ENCODE measurements at places on chromosomes 6 and 20.
A peak's percentile ranks its signal among the peaks of the same experiment; 100 is the strongest.

GRCh38 chr6:163414117-163414945 lies at the start of gene QKI:
Gene QKI, plus strand, starts transcription at chr6:163414718. Its CDS starts 476 bp downstream, at chr6:163415194.
- no peak for DNase-seq

GRCh38 chr6:11198663-11199603 lies 33.5 kb downstream of the NEDD9 start:
- no peak for DNase-seq

- DNase-seq: no peak
Measured at GRCh38 chr20:2163312-2163711, 61.7 kb downstream of the STK35 start.

DNA sequence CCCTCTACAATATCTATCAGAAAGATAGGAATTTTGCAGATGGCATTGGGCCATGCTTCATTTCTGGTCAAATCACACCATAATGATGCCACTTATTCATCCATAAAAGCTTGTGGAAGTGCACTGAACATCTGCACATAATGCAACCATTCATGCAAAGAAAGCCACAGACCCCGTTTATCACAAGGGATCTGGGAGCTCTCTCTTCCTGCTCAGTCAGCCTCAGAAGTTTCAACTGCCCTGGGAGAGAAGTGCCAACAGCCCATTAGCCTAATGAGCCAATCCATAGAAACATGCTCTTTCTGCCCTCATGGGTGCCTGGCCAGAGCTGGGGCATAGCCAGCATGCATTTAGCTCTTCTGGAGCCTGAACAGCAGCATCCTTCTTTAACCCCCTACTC lies 85.8 kb downstream of the SLC35F1 start:
- no peak for DNase-seq

DNA sequence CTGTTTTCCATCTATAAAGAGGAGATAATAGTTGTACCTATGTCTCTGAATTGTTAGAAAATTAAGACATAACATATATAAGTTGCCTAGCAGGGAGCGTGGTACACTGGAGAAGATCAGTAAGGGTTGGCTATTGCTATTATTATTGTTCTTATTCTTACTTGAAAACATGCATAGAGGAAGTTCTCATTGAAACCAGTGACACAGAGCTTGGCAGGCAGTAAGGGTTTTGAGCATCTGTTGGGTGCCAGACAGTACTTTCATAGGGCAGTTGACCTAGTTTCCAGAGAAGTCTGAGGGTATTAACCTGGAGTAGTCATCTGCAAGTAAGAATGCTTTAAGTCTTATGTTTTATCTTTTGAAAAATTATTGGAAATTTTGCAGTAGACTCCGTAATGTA lies 13.3 kb upstream of the SGK1 start:
- DNase-seq: no peak

DNA sequence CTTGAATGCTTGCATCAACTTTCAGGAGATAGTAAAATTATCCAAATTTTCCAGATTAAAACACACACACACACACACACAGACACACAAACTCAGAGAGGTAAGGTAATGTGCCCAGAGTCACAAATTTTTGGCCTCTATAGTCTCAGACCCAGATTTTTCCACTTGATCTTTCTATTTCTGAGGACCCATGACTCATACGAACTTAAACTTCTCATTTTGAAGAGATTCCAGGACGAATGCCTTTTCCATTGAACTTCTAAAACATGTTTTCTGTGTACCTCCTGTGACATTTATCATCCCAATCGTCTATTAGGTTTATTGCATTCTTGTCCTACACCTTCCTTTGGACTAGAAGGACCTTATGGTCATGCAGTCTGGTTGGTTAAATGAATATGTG lies 172.9 kb upstream of the COL21A1 start:
- DNase-seq: no peak

GRCh38 chr6:148479497-148479896 lies 136.9 kb downstream of the SASH1 start:
- DNase-seq: no peak

GRCh38 chr6:101011186-101011585 lies 130.1 kb upstream of the ASCC3 start:
- peak; percentile 46 for DNase-seq

DNA sequence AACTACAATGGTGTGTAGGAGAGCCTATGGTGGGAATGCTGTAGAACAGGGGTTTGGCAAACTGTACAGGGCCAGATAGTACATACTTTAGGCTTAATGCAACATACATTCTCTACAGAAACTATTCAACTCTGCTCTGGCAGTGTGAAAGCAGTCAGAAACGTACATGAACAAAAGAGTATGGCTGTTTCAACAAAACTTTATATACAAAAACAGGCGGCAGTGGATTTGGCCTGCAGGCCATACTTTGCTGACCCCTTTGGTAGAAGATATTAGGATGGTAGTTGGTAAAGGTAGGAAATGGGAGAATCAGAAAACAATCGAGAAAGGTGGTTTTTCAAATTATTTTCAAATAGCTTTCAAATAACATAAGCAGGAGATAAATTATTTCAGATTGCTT lies 24.8 kb downstream of the FUCA2 start:
- DNase-seq: no peak

DNA sequence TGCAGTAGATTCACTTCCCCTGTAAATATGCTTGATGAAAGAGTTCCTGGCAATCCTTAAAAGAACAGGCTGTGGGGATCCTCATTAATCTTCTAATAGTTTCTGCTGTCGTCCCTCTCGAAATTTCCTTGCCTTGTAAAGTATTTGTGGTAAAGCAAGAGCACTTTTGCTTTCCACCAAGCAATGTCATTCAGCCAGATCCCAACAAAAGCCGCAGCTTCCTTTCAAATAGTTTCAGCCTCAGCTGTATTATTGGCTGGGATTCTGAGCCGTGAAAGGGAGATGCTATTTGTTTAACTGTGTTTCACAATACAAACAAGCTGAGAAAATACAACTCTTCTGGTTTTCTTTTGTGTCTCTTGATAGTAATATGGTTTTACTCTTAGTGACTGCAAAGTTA lies 48.9 kb upstream of the EPHA7 start:
- no peak for DNase-seq

DNA sequence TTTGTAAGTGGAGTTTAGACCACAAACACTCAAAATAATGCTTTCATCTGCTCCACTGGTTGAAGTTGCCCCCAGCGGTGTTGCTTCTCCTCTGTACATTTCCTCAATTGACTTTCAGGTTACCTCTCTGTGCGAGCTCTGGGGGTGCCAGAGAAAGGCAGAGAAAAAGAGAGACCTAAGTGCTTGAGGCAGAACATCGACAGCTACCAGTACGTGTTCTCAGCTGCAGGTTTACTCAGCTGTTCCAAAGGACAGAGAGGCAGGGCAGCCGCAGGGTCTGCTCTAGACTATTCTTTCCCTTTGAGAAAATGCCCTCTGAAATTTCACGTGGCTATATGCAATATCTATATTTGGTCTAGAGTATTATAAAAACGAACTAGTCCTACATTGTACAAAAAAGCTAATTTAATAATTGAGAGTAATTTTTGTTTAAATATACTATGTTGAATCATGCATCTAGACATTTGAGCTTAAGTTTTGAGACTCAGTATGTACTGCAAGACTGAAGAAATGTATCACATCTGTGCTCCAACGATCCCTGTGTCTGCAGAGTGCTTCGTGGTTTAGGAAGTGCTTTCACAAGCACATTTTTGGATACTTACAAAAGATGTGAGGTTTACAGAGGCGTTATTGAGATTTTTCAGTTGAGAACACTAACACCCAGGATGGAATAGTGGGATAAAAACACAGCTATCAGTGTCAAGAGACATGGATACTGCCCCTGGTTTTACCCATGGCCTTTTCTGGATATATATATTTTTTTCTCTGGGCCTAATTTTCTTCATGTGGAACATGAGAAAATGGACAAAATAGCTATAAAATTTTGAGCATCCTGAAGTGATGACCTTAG lies 453.6 kb upstream of the FLRT3 start:
- no peak for DNase-seq

DNA sequence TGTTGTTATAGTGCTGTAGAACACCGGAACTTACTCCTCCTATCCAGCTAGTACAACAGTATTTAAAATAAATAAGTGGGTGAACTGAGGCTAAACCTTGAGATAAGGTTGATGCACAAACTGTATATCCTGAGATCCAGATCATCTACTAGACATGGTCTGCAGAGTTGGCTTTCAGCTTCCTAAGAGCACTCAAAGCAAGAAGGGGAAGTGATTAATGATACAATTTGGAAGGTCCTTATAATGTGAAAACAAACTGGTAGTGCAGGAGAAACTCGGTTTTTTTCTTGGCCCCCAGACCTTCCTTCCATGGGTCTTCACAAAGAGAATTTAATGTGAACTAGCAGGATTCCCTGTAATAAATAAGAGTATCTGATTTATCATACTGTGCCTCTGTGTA lies 27.4 kb upstream of the RREB1 start:
- no peak for DNase-seq

DNA sequence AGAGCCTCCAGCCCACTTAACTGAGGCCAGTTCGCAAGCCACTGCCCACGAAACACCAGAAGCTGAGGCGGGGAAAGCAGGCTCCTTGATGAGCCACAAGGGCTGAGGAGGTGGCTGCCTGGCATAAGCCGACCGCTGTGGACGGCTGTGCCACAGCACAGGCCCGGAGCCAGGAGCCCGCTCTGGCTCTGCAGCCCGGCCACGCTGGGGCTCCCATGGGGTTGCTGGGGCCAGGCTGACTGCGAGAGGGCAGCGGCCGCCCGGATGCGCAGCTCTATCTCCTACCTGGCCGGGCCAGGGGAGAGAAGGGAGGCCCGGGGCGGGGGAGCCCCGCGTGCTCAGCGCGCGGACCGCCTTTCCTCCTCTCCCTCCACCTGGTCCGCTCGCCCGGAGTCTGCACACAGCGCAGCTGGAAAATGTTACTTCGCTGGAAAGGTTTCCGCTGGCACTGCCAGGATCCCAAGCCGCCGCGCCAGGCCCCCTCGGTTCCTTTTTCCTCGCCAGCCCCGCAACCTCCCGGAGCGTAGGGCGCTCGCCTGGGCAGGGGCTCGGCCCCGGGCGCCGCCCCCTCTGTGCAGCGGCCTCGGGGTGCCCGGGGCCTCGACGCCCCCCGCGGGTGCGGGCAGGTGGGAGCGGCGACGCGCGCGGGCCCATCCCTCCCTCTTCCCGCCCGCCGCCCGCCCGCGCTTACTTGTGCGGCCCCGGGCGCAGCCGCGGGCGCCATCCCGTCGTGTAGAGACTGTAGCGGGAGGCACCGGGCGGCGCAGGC lies 657 bp downstream of the EMILIN3 start:
- DNase-seq: no peak

- no peak for DNase-seq
Measured at GRCh38 chr6:26232940-26233648, 131.9 kb upstream of the BTN3A2 start.

DNA sequence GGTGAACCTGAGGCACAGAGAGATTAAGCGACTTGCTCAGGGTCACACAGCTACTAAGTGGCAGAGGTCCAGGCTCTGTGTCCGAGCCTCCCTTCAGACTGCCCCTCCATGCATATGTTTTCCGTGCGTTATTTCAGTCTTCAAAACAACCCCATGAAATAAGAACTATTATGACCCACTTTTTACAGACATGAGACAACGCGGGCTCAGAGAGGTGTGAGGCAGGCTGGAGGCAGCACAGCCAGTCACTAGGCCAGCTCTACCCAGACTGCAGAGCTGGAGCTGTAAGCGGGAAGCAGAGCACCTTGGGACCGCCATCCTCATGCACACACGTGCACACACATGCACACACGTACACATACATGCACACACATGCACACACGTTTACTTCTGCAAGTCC lies 62.3 kb downstream of the PSMG4 start:
- DNase-seq: no peak

DNA sequence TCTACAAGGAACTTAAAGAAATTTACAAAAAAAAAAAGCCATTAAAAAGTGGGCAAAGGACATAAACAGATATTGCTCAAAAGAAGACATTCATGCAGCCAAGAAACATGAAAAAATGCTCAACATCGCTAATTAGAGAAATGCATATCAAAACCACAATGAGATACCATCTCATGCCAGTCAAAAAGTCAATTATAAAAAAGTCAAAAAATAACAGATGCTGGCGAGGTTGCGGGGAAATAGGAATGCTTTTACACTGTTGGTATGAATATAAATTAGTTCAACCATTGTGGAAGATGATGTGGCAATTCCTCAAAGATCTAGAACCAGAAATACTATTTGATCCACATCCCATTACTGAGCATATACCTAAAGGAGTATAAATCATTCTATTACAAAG lies 411.9 kb upstream of the MARCKS start:
- DNase-seq: no peak

DNA sequence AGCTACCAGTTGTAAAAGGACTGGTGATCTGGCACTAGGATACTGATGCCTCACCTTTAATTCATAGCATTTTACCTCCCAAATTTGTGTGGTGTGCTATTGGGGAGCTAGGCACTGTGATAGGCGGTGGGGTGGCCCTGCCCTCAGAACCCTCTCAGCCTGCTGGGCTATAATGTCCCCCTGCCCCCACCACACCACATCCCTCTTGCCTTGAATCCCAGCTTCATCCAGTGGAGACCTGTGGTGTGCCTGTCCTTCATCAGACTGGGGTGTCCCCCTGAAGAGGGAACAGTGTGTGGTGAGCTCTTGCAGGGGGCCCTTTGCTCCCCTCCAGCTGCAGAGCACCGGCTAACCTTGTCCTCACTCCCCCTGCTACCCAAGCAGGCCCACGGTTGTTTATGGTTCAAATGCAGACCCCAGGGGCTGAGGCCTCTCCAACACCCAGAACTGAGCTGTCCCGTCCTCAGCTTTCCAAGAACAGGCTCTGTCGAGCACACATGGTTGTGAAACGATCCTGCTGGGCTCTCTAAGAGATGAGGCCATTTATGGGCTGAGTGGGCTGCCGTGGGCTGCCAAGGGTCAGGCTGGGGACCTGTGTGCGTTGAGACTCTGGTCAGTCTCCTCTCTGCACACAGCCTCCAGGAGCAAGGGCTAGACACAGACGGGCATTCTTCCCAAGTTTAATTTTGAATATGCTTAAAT lies 26.9 kb upstream of the VEGFA start:
- no peak for DNase-seq

DNA sequence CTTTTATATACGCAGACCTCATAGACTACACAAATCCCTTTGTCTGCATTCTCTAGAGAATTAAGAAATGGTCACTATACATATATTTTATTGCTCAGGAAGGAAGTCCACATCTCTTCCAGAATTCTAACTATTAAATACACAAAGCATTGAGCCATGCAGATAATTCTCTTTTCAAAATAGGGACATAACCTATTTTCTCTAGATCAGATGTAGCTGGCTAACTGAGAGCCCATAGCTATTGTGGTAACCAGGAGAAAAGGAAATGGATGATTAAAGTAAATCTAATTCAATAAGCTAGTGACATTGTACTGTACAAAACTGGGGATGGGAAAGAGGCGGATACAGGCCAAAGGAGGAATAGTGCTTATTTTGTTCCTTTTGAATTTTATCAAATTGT lies 137.2 kb downstream of the BACH2 start:
- no peak for DNase-seq

GRCh38 chr6:38638941-38639497 lies 710 bp downstream of the BTBD9 start:
- DNase-seq: peak; percentile 63

GRCh38 chr20:49275216-49275615 lies 2.6 kb downstream of the ZNFX1 start:
- DNase-seq: no peak

DNA sequence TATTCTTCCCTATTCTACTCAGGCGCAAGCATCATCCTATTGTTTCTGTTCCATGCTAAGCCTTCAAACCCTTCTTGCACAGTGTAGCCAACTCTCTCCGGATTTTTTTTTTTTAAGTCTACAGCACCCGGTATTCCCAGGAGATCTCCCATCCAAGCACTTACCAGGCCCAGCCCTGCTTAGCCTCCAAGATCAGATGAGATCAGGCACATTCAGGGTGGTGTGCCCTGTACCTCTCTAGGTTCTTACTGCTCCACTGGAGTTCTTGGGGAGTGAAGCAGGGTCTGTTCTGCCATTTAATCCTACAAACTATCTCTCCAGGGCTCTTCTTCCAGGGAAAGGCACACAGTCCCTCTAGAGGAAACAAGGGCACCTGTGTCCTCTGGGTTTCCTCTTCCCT lies 14.9 kb upstream of the NUP153 start:
- no peak for DNase-seq
